ENCODE measurements at places on chromosomes 6 and 20.

DNA sequence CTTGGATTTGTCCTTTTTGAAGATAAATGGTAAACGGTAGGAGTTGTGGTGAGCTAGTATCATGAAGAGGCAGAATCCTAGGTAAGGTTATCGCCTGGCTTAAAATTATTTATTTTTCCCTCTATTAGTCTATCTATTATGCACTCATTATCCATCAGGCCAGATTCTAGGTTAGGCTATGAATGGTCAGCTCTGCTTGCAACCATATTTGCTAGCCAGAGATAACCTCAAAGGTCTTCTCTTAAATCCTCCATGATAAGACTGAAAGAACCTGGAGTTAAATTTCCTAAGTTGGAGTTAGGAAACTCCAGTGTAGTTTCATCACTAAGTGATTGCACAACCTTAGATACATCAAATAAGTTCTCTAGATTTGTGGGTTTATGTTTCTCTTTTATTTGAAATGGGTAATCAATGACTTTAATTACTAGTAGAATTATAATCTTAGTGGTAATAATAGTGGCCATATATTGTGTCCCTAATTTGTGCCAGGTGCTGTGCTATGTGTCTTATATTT, 302.1 kb upstream of the RUNX2 start:
- no peak for DNase-seq

GRCh38 chr6:142210606-142211005, 63.5 kb downstream of the VTA1 start:
- DNase-seq, result no peak

DNA sequence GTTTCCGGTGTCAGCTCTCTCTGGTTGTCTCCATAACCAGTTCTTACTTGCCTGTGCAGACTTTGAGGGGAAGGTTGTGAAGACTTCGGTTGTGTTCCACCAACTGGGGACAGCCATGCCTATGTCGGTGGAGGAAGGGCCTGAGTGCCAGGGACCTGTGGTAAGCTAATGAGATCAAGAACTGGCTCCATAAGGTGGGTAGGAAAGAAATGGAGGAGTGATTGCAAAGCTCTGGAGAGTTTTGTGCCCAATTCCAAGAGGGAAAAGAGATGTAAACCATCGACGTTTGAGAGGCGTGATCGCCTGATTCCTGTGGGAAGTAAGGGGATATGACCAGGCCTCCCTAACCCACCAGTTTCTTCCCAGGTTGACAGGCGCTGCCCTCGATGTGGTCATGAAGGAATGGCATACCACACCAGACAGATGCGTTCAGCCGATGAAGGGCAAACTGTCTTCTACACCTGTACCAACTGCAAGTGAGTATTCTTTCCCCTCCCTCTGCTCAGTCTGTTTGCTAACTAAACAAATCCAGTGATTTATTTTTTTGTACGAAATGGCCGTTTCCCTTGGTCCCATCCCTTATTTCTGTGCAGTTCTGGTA, 893 bp downstream of the POLR1H start:
- no peak for DNase-seq

GRCh38 chr6:77361018-77361417, 102.3 kb downstream of the HTR1B start:
- DNase-seq, result no peak

- no peak for DNase-seq
Measured at GRCh38 chr6:133166766-133167165, 74.4 kb upstream of the EYA4 start.

DNA sequence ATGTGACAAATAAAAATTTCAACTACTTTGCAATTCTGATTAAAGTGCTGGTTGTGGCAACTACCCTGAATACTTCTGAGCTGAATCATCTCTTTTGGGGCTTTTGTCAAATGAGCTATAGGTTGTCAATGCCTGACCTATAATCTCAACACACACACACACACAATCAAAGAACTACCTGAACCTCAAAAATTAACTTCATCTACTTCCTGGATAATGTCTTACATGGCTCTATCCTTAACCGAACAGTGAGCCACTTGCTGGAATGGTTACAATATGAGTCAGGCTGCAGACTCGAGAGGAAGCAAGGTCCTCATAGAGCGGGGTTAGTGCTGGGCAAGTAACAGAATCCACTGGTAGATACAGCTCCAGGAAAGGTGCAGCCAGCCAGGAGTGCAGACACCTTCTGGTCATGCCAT, 70.6 kb upstream of the DST start:
- no peak for DNase-seq

- no peak for DNase-seq
Measured at GRCh38 chr6:169216830-169217229, 36.8 kb downstream of the THBS2 start.

GRCh38 chr6:93087606-93088005, 331.8 kb downstream of the EPHA7 start:
- DNase-seq, result no peak

GRCh38 chr6:157952861-157953351, 28.8 kb upstream of the SYNJ2 start:
- DNase-seq, result no peak

GRCh38 chr6:168838037-168838399, 397.0 kb downstream of the SMOC2 start:
- DNase-seq, result no peak

GRCh38 chr20:18048176-18048575, 9.5 kb downstream of the OVOL2 start:
- no peak for DNase-seq

GRCh38 chr20:34604980-34605788, 46.7 kb downstream of the MAP1LC3A start:
- no peak for DNase-seq

Data from stimulated activated CD4-positive, alpha-beta T cell treated with anti-CD3 and anti-CD28 coated beads, Interleukin-4, amount 100 ng/mL, for 4 hours (primary cell).